Activated T-helper 1 cell treated with anti-CD3 and anti-CD28 coated beads, Interleukin-2, amount 50 U/mL, for 16 hours (primary cell): ENCODE measurements at places on chromosomes 1 and 21.

GRCh38 chr1:44632598-44632997, 41.7 kb downstream of the TMEM53 start:
- DNase-seq = no peak

DNA sequence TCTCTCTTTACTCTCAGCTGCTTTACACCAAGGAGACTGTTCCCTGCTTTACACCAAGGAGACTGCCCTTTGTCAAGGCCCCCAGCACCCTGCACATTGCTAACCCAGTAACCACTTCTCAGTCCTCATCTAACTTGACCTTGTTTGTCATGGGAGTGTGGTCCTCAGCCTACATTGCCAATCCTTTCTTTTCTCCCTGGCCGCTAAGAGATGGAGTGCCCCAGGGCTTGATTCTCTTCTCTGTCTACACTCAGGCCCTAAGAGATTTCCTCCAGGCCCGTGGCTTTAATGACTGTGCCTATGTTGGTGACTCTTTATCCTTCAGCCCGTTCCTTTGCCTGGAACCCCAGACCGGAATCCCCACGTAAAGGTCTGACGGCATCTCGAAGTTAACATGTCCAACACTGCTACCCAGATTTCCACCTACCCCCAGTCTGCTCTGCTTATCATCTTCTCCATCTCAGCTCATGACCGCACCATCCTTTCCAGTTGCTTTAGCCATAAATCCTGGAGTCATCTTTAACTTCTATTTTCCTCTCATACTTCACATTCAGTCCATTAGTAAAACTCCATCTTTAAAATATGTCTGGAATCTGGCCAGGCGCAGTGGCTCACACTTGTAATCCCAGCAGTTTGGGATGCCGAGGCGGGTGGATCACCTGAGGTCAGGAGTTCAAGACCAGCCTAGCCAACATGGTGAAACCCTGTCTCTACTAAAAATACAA, 9.5 kb upstream of the SEMA4A start:
- DNase-seq = no peak

DNA sequence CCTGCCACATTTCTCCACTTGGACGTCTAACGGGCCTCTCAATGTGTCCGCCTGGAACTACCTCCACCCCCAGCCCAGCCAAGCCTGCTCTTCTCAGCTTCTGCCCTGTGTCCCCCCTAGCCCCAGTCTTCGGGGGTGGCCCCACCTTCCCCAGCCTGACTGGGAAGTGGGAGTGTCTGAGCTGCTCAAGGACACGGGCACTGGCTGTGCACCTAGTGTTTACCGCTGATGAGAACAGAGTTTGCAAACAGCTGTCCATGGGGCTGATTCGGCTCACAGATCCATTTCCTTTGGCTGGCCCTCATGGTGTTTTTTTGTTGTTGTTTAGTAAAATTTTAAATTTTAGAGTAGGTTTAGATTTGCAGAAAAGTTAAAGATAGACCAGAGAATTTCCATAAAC, 121.1 kb downstream of the PTPRU start:
- no peak for DNase-seq

DNA sequence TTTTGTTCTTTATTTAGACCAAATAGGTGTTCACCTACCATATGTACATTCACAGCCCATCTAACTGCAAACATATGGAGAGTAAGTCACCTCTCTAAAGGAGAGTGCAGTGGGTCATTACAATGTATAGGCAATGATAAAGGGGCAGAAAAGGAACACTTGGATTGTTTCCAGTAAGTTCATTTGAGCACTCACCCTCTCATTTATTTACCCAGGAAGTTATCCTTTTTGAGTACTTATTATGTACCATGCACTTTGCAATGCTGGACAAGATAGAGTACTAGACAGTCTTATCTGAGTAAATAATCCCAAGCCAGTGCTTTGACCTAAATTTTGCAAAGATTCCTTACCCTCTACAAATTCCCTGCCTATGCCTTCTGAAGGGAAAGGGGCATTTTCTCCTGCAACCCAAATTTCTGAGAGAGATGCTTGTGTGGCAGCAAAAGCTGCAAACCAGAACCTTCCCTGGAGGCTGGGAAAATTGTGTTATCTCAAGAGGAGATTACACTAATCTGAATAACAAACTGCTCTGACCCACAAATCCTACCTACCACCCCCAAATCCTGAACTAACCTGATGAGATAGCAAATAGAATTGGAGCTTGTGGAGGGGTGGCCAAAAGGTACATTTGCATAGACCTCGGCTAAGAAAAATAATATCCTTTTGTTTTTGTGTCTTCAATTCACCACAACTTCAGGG, 18.6 kb upstream of the RGS8 start:
- no peak for DNase-seq

- no peak for DNase-seq
These were observed 35.2 kb upstream of the ABCA4 start for GRCh38 chr1:94156096-94156625.

DNA sequence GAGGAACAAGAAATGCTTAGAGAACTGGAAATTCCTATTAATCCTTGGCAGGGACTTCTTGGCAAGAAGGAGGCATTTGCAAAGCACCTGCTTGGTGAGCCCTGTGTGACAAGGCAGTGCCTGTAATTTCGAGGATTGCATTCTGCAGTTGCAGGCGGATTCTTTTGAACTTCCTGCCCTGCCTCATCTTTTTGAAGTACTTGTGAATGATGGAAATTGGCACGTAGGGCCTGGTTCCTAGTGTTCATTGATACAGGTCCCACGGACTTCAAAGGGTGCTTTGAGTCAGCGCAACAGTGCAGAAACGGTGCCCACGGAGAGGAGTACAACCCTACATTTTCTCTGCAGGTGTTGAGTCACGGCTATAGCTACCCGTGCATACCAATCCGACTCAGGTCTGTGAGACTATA, 6.4 kb downstream of the HUNK start:
- DNase-seq = no peak

DNA sequence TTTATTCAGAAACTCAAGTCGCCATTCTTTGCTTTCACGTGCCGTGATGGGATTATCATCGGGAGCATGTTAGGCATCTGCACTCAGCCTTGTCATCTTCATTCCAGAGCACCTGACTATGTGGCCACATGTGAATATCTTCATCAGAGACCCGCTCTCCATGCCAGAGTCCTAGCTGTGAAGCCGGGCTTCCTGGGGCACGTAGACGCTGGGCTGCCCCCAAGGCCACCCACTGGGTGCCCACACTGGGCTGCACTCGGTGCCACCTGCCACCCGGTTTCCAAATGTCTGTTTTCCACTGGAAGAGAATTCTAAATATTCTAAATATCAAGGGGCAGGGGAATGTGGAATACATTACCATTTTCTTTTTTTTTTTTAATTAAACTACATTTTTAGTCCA, 43.8 kb downstream of the SLC37A1 start:
- no peak for DNase-seq

DNA sequence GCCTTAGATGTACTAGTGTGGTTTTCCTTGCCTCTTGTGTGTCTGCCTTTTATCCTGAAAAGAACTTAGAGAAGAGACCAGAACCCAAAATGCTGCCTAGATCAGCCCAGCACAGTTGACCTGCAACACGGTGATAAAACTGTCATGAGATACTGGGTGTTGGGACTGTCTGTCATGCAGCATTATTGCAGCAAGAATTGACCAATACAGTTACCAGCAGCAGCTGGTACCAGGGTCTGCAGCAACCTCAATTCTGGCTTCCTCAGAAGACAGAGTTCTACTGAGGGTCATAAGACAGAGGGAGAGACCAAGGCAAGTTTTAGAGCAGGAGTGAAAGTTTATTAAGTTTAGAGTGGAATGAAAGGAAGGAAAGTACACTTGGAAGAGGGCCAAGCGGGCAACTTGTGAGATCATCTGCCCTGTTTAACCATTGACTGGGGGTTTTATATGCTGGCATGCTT, 182.0 kb downstream of the DYRK1A start:
- no peak for DNase-seq

GRCh38 chr1:234597894-234598293, 12.1 kb downstream of the IRF2BP2 start:
- peak; percentile 25 for DNase-seq

DNA sequence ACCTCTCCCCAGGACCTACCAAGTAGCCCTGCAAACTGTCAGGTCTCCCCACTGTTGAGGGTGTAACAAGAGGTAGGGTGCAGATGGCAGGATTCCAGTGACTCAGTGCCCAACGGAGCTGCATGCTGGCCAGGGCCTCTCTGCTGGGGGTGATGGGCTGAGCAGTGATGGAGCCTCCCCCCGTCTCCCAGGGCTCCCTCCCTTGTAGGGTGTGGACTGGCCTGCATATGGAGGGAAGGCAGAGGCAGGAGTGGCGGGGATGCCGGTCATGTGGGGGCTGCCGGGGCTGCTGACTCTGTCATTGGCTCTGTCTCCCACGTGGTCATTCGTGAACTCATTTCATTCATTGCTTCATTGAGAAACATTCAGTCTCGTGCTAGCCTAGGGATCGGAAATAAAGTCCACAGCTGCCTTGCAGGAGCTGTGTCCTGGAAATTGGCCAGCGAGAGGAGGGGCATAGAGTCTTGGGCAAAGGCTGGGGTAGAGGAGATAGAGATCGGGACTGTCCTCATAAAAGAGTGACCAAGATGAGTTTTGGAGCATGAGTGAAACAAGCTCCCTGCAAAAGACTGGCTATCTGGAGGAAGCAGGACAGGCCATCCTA, 22.9 kb upstream of the DISP3 start:
- no peak for DNase-seq

GRCh38 chr1:171872430-171872829, 31.1 kb downstream of the DNM3 start:
- DNase-seq = no peak

- no peak for DNase-seq
These were observed 67.0 kb downstream of the EIF2B3 start for GRCh38 chr1:44919400-44919799.

DNA sequence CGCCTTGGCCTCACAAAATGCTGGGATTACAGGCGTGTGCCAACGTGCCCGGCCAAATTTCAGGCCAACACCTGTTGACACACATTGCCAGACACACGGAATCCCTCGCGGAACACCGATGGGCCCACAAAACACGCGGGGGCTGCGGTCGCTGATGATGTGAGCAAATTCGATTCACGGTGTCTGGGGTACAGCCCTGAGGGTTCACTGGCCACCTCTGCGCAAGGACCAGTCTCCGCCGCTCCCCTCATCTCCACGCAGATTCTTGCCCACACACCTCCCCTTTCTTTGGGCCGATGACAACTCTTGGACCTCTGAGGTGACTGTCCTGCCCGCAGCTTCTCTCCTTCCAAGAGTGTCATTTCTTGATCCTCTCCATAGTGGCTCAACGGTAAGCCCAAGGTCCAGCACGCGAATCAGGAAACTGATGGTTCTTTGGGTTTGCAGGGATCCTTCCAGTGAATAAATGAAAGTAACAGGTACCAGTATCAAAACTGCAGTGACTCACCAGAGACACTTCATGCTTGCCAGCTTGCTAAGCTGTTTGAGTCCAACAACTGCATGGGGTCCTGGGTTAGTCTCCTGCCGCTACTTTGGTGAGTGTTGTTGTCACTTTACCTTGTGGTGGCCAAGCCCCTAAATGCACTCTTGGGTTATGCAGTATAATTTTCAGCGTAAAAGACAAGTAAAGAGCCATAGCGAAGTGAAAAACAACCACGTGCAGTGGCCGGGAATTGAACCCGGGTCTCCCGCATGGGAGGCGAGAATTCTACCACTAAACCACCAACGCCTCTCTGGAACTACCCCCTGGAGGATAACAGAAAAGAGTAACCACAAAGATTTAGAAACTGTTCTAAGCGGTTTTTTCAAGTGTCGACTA, 11.0 kb upstream of the RNU1-3 start:
- no peak for DNase-seq

GRCh38 chr1:42739753-42740700, at the start of gene CLDN19:
CLDN19 (minus strand) TSS chr1:42740236; CDS start chr1:42740063, 173 bp downstream.
- no peak for DNase-seq

- DNase-seq = no peak
These were observed 107.3 kb upstream of the PDC start for GRCh38 chr1:186568221-186568620.

- DNase-seq = no peak
These were observed at the start of gene TAS1R1 for GRCh38 chr1:6554907-6555778. TAS1R1 (plus strand) TSS chr1:6555307; CDS start chr1:6555374, 67 bp downstream.

GRCh38 chr1:16158993-16159831, 3.3 kb upstream of the EPHA2 start:
- no peak for DNase-seq

DNA sequence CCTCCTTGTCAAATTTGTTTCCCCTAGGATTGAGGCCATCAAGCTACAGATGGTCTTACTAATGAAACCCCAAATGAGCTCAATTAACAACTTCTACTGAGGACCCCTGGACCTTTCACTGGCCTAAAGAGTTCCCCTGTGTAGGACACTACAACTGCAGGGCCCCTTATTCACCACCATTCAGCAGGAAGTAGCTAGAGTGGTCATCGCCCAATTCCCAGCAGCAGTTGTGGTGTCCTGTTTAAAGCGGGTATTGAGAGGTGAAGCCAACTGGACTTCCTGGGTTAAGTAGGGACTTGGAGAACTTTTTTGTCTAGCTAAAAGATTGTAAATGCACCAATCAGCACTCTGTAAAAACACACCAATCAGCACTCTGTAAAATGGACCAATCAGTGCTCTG, 1466.9 kb downstream of the KCNT2 start:
- DNase-seq = no peak

GRCh38 chr1:149843431-149844041, 55.8 kb upstream of the BOLA1 start:
- no peak for DNase-seq

GRCh38 chr21:41929248-41929647, 24.6 kb downstream of the C2CD2 start:
- no peak for DNase-seq
